ENCODE measurements at places on chromosomes 7 and 10.

DNA sequence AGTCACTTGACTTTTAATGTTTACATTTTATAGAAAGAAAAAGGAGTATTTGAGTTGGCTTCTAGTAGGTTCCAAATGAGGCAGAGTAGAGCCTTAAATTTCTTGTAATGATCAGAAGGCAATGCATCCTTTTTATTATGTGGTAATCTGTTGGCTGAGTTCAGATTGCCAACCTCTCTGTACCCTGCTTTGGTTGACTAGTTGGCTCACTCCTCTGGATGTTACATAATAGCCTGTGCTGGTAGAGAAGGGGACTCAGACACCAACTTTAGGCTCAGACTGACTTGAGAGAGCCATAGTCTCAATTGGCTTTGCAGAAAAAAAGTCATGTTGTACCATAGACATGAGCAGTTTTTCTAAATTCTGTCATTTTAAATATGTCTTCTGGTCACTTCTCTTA lies 46.8 kb upstream of the GLCCI1 start:
- DNase-seq, result peak; percentile 31

DNA sequence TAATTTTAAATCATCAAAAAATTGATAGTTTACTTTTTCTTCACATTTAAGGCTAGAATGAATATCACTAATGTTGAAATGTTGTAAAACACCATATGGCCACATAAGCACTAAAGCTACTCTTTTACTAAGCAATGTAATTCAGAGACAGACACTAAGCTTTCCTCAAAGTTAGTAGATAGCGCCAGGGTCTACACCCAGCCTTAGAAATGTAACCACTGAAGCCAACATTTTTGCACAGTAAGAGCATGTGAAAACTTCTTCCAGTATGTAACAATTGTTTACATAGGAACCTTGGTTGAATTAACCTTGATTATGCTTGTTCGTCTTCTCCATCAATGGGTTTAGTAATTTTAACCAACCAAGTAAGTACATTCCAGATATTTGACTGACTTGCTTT lies 28.4 kb upstream of the PRKG1 start:
- DNase-seq, result no peak

DNA sequence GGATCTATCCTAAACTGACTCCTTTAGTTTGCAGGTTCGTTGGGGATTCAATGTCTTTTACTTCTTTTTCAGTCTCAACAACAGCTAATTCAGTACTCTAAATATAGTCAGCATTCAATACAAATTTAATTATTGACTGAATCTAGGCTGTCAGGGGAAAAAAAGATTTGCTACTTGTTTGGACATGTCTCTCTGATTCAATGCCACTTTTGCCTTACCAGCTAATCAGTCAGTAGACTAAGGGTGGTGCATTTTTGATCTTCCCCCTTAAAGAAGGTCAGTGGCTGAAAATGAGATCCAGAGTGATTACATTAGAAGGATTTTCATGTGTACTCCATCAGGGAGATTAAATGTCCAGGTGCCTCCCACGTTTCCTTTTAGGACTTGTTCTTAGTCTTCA lies 145.1 kb downstream of the C1GALT1 start:
- DNase-seq, result no peak

DNA sequence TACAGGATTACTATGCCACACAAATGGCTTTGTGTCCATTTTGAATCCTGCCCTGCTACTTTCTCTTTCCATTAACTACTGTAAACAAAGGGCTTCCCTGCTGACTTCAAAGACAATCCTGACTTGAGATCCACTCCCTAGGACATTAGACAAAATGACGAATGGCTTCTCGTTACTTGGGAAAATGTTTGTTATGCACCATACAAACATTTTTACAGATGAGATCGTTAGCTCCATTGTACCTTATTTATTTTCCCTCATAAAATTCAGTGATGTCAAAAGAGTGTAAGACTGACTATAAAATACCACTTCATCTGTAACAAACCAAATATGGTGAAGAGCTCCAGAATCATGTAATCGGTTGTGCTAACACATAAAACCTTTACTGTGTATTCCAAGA lies 121.8 kb downstream of the CD36 start:
- no peak for DNase-seq

GRCh38 chr7:95391761-95392160 lies 4.4 kb downstream of the PON3 start:
- DNase-seq, result no peak

DNA sequence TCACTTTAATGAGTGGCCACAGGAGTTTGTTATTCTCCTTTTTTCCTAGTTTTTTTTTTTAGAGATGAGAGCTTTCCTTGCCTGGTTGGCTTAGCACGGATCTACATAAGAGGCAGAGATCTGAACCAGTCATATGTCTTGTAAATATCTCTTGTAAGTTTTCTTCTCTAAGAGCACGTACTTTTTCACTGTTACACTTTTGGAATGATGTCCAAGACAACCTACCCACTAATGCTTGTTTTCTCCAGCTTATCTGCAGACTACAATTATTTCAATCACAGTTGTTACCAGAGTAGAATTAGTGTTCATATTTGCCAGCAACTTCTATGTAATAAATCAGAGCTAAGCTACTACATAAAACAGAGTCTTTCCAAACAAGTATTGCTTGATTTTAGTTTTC lies 444.6 kb downstream of the KCNMA1 start:
- no peak for DNase-seq

DNA sequence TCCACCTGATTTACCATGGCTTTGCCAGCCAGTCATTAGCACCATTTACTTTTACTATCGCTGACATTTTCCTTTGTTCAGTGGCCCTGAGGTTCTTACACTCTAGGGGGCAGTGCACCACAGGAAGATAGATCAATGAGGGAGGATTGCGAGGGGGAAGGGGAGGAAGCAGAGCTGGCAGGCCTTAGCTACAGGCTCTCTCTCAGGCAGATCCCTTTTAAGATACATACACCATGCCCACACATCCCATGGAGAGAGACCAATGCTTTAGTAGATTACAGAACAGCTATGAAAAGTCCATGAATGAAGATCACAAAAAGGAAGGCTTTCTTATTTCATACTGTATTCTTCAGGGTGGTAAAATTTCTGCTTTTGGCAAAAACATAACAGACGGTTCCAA lies 47.4 kb downstream of the DENND11 start:
- DNase-seq, result peak; percentile 78

DNA sequence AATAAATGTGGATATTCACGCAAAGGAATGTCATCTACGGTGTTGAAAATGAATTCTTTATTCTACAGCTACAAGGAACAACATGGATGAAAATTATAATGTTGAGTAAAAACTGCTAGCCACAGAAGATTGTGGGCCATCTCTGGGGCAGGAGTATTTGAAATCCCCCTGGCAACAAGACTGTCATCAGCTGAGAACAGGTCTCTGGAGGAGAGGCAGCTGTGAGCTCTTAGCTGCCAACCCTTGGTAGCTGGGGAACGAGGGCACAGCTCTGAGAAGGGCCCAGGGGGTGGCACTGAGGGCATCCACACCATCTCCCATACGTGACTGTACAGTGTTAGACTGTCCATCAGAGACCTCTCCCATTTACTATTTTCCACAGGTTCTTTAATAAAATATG lies 340.1 kb upstream of the MGMT start:
- no peak for DNase-seq

DNA sequence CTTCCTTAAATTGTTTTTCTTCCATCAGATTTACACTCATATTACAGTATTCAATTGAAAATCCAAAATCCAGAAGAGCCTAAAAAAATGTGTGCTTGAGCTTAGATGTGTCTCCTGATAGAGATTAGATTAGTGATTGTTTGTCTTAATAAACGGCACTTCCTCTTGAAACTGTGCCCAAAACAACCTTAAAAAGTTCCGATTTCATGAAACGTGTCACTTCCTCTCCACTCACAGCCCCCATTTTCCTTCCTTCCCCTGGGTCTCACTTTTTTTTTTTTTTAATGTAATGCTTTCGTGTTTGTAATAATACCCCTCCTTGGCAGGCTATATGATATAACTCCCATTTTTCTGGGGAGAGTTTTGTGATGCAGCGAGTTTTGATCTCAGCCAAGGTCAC lies 114.8 kb upstream of the ADO start:
- no peak for DNase-seq

Measured in thyroid gland (tissue), 4 donors.